Activated T-cell treated with anti-CD3 and anti-CD28 coated beads, Interleukin-2, amount 50 U/mL, for 24 hours (primary cell): ENCODE measurements at places on chromosomes 16 and 17.

- DNase-seq: no peak
These were observed 502.7 kb upstream of the HSBP1 start for GRCh38 chr16:83305092-83305491.

DNA sequence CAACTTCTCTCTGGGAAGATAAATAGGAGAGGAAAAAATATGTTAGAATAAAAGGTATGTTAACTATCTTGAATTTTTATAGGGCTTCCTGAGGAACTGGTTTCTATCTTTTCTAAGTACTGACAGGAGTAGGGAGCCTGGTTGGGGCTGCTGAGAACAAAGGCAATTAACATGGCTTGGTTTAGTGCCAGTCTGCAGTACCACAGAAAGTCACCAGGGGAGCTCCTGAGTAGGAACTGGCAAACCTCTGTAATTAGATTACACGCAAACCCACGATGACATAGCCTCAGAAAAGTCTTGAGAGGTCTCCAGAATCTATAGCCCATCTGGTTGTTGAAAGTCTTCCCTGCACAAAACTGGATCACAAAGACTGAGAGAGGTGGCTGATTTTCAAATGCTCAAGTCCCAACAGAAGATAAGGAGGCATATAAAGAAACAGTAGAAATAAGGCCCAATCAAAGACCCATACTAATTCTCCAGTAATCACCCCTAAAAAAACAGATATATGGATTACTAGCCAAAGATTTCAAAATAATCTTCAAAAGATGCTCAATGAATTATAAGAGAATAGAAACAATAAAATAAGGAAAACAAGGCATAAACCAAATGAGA is 11.7 kb upstream of the CNTNAP4 start:
- no peak for DNase-seq

DNA sequence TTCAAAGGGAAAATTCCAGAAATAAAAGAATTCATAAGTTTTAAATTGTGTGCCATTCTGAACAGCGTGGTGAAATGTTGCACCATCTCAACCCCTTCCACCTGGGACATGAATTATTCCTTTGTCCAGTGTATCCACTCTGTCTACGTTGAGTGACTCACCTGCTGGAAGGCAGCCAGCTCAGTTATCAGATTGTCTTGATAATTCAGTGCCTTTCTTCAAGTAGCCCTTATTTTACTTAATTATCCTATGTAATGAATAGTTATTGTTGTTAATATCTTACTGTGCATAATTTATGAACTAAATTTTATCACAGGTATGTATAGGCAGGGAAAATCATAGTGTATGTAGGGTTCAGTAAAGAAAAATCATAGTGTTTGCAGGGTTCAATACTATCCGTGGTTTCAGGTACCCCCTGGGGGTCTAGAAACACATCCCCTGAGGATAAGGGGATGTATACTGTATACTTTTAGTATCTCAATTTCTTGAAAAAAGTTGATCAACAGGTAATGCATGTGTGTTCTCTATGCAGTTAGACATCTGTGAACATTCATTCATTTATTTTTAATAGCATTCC is 7.7 kb upstream of the PCTP start:
- no peak for DNase-seq

DNA sequence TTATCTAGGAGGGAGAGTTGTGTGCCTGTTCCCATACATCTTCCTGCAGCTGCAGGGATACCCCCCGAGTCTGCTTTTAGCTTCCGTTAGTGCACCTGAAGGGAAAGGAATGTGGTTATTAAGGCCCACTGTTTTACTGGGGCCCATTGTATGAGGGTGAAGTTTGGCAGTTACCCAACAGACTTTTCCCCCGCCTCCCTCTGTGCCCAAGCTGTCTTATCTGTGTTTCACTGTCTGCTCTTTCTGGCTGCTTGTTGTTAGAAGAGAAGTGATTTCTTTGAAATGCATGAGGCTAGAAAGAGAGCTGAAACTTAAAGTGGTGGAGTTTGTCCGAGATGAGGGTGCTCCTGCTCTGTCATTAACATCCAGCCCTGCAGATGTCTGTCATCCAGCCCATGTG is 7.4 kb upstream of the OR1A2 start:
- DNase-seq: no peak

- no peak for DNase-seq
These were observed 30.1 kb downstream of the DNAH2 start for GRCh38 chr17:7747635-7748071.

DNA sequence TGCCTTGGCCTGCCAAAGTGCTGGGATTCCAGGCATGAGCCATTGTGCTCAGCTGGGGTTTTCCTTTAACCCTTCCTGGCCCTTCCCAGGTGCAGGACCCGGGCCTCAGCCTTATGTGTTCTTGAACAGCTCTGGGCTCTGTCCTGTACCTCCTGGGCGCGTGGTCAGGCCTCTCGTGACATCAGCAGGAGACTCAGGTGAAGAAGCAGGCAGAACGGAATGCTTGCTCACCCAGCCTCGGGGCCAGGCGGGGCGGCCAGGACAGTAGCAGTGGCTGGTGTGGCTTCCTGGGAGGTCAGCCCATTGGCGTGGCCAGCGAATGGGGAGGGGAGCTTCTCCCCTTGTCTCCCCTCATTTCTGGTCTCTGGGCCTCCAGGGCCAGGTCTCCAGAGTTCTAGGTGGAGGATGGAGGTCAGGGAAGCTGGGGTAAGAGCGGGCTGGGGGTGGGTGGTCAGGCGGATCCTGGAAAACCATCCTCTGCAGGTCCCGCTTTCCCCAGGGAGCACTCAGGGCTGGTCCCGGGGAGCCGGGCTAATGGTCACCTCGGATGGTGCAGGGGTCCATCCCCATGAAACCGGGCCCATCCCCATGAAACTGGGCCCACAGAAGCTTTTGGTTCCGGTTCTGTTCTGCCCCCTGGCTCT is 281.5 kb downstream of the SEC14L1 start:
- DNase-seq: no peak

DNA sequence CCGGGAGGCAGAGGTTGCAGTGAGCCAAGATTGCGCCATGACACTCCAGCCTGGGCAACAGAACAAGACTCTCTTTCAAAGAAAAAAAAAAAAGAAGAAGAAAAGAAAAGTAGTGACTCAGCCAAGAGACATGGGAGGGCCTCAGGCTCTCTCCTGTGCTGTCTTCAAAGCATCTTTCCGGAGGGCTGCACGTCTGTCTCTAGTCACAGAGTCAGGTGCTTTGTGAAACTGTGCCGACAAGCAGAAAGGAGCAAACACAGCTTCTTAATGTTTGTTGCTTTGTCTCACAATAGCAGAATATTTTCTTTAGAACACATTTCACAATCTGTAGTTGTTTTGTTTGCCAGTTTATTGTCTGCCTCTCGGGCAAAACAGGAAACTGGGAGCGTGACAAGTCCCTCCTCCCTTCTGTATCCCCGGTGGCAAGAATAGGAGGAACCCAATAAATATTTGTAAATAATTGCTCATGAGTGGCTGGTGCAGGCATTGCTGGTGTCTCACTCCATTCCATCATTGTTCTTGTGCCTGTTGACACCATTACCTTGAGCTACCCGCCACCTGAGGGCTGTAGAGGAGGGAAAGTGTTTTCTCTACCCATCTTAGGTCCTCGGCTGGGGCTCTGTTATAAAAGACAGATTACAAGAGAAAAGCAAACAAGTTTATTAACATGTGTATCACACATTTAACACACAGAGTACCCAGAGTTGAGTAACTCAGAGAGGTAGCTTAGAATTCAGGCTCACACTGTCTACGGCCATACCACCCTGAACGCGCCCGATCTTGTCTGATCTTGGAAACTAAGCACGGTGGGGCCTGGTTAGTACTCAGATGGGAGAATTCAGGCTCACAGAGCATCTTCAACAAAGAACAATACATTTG is 5.5 kb downstream of the GAST start:
- no peak for DNase-seq

DNA sequence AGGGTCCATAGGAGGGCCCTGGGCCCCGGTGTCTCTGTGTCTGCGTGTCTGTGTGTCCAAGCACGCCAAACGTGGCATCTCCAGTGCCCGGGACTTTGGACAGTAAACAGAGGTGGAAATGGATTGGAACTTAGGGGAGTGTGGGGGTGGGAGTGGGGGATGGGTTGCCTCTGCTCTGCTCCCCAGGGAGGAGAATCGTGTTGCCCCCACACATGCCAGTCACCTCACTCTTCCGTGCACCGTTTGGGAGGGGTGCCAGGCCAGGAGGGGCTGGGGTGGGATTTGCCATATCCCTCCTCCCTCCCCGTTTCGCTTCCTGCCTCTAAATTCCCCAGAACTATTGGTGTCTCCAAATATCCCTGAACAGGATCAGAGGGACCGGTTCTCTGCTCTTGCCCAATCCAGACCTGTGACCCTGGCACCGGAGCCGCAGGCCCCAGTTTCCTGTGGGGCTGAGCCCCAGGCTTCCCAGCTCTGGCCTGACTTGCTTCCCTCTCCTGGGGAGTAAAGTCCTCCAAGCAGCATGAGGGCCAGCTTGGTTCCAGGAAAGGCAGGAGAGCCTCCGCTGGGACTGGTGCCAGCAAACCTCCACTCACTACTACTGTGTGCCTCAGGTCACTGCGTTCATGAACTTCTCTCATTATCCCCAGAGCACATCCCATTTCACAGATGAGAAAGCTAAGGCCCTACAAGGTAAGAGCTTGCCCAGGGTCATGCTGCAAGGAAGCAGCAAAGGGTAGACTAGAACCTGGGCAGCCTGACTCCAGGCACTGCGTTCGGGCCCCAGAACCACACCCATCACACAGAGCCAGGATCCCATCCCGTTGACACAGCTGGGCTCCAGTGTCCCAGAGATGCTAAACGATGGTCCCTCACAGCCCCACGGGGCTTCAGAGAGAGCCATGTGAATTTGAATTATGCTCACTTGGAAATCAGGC is at the start of gene ASGR1:
ASGR1 (minus strand) TSS at position 54 of the 938 bp plus-strand sequence. CDS start 807 bp downstream, outside the sequence.
- DNase-seq: no peak

DNA sequence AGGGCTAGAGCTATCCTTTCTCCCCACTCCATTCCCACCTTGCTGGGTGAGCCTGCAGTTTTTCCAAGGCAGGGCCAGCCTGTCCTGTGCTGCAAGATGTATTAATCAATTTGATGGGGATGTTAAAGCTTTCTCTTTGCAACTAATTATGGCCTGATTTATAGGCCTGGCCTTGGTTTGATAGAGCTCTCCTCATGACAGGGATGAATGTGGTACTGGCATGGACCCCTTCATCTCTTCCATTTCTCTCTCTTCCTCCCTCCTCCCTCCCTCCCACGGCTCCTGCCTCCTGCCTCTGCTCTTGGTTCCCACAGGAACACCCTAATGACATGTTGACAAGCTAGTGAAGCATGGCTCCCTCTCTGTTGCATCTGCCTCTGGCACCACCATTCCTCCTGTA is 47.2 kb upstream of the SKAP1 start:
- DNase-seq: no peak

- DNase-seq: peak; percentile 79
These were observed 58.0 kb upstream of the GSE1 start for GRCh38 chr16:85554889-85555718.

GRCh38 chr16:77511053-77511452 is 76.2 kb upstream of the ADAMTS18 start:
- no peak for DNase-seq

DNA sequence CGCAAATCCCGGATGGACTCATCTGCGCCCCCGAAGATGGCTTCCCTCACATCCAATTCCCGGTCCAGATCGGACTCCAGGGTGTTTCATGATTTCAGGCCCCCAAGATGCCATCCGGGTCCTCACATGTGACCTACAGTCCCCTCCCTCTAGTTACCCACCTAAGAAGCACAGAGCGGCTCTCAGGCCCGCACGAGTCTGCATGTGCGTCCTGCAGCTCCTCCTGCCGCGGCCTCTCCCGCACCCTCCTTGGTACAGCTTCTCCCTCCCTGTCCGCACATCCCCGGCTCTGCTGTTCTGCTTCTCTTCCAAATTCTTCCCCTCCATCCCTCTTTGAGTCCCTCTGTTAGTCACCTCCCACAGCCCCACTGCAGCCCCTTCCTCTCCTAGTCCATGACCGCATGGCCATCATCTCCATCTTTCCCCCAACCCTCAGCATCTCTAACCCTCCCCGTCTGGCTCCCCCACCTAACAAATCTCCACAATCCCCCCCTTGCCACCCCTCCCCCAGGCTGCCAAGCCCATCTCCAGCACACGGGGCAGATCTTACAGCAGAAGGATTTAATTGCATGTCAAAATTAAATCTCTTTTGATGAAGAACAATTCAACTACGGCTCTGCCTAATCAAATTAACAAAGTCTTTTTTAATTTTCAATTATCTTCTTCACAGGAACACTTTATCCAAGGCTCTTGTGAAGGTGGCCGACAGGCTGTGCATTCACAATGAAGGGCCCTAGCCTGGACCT is 231.0 kb downstream of the RBFOX3 start:
- DNase-seq: no peak

- DNase-seq: no peak
These were observed 19.0 kb upstream of the ITPRIPL2 start for GRCh38 chr16:19094542-19095365.

DNA sequence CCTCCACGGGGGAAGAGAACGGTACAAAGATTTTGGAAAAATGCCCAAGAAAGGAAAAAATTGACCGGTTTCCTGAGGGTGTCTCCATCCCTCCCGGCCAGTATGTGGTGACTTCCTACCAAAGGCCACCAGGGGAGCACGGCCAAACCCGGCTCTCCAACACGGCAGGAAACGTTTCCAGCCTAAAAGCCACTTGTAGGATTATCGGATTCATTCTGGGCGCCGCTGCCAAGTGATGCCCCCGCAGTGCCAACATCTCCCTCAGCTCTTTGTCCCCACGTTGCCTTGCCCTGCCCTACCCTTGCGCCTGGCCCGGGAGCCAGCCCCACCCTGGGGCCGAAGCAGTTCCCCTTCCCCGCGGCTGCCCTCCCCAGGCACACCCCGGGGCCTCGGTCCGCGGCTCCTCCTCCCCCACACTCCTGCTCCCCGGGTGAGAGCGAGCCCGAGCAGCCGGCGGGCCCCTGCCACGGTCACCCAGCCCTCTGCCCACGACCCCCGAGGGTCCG is 688 bp downstream of the CRK start:
- peak; percentile 64 for DNase-seq

DNA sequence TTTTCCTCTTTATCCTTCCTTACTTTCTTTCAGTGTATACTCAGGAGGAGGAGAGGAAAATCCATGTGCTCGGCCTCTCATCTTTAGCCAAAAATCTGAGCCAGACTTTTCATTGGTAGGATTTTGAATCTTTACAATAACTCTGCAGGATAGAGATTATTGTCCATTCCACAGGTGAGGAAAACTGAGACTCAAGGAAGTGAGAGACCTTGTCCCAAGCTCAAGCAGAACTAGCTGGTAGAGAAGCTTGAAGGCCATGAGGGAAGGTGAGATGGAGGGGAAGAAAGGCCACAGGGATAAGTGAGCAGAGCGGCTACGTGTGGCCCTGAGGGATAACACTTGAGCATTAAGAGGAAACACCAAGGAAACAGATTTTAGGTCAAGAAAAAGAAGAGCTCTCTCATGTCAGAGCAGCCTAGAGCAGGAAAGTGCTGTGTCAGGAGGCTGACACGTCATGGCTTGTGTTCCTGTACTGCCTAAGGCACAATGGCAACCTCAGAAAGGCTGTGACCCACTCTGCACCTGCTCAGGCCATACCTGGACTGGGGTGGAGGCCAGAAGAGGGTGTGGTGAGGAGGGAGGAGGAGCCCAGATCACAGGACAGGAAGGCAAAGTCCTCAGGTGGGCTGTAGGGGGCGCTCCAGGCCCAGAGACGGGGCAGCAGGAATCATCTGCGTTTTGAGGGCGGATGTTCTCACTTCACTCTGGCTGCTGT is 11.9 kb downstream of the MT4 start:
- DNase-seq: peak; percentile 87
